Suppressor macrophage treated with lipopolysaccharide for 4 hours (primary cell): ENCODE measurements at places on chromosomes 7 and 10.

DNA sequence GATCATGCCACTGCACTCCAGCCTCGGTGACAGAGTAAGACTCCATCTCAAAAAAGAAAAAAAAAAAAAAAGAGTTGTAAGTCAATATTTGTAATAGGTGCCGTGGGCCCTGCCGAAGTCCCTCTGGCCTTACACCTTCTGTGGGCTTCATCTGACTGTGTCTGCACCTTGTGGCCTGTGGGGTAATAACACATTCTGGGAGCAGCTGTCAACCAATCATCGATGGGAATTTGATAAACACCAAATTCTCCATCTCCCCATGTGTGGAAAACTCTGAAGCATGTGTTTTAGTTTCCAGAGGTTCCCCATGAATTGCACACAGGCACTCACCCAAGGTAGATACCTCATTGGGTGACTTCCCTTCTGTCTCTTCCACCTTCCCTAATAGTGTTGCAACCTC, 10.8 kb downstream of the ZNF394 start:
- DNase-seq, result no peak

- DNase-seq, result no peak
Observed at GRCh38 chr7:105365541-105366534, 22.9 kb downstream of the SRPK2 start.

DNA sequence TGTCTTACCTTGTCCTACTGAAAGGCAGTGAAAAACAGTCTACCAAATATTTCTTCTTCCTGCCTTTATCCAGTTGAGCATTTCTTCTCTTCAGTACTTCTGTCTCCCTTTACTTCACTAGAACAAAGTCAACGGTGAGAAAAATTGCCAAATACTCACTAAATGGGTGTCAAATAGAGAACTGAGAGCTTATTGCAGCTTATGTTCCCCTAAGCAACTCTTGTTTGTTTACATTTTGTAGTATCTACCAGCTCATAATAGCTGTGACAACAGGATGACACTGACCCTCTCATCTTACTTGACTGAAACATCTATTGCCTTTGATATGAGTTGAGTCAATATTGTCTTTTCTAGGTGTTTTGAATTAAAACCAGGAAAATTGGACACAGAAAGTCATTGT, 327.9 kb upstream of the SORCS1 start:
- DNase-seq, result no peak

GRCh38 chr7:112411186-112411795, 39.0 kb upstream of the IFRD1 start:
- DNase-seq, result peak; percentile 36

DNA sequence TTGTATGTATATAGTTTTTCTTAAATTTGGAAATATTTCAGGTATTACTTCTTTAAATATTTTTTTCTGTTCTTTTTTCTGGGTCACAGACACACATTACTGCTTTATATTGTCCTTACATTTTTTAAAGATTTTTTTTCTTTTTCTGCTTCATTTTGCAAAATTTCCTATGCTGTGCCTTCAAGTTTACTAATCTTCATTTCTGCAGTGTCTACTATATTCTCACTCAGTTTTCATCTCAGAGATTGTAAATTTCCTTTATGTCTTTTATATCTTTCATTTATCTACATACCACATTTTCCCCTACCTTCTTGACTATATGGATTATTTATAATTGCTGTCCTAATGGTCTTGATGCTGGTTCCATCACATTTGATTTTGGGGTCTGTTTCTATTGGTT, 210.5 kb downstream of the SLC25A13 start:
- DNase-seq, result no peak

GRCh38 chr10:63253040-63253439, 119.9 kb downstream of the NRBF2 start:
- no peak for DNase-seq

DNA sequence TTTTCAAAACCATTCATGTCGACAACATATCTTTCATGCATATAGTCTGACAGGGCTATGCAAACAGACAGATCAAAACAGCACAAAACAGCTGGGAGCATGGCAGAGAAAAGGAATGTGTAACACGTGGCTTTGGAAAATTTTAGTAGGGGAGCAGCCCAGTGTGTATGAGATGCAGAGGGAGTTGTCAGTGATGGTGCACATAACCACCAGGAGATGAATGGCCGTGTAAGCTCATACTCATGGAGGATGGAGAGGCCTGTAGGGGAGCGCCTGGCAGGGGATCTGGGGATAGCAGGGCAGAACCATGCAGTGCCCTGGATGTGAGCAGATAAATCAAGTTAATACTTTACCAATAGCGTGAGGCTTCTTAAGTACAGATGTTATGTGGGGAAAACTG, 45.7 kb downstream of the RHOBTB1 start:
- no peak for DNase-seq

DNA sequence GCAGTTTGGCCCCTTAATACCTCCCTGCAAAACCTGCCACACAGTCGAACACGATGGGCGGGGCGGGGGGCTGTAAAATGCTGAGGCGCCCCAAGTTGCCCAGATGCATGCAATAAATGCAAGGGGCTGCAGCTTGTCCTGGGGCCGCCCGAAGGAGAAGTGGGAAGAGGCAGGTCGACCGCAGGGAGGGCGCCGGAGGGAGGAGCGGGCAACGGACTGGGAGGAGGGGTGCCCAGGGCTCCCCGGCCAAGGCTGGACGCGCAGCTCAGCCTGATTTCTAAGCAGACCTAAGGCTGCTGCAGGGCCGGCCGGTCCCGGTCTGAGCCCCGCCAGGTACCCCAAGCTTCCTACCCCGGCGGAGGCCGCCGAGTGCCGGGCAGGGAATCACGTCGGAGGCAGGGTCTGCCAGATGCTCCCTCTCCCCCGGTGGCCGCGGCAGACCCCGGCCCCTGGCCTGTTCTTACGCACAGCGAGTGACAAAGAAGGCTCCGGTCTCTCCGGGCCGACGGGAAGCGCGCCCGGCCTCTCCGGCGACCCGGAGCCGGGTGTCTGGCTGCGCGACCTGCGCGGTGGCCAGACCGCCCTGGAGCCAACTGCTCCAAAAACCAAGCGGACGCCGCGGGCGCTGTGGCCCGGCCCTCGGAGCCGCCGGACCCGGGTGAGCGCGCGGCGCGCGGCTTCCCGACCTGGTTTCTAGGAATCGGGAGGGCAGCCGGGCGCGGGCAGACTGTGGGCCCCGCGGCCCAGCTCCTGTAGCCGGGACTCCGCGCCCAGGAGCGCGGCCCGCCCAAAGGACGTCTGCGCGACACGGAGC, 744 bp upstream of the EBF3 start:
- DNase-seq, result no peak

GRCh38 chr7:141928146-141928844, 12.1 kb downstream of the OR9A4 start:
- DNase-seq, result peak; percentile 36

- DNase-seq, result no peak
Observed at GRCh38 chr7:52961084-52961483, 74.3 kb upstream of the POM121L12 start.

DNA sequence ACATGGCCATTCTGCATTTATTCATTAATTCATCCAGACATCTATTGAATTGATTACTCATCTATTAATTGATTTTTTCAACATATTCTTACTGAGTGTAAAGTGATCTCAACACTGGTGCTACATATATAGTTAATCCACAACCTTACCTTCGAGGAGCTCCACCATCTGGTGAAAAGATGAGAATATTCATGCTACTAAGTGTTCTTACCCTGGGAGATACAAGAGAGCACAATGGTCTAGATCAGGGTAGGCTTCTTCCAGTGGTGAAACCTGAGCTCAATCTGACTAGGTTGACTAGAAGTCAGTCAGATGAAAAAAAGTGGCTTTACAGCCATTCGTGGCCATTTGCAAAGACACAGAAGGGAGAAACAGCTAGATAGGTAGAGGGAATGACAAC, 507.4 kb downstream of the ANKRD7 start:
- DNase-seq, result no peak

- peak; percentile 53 for DNase-seq
Observed at GRCh38 chr10:4848356-4849041, 22.5 kb downstream of the AKR1E2 start.

DNA sequence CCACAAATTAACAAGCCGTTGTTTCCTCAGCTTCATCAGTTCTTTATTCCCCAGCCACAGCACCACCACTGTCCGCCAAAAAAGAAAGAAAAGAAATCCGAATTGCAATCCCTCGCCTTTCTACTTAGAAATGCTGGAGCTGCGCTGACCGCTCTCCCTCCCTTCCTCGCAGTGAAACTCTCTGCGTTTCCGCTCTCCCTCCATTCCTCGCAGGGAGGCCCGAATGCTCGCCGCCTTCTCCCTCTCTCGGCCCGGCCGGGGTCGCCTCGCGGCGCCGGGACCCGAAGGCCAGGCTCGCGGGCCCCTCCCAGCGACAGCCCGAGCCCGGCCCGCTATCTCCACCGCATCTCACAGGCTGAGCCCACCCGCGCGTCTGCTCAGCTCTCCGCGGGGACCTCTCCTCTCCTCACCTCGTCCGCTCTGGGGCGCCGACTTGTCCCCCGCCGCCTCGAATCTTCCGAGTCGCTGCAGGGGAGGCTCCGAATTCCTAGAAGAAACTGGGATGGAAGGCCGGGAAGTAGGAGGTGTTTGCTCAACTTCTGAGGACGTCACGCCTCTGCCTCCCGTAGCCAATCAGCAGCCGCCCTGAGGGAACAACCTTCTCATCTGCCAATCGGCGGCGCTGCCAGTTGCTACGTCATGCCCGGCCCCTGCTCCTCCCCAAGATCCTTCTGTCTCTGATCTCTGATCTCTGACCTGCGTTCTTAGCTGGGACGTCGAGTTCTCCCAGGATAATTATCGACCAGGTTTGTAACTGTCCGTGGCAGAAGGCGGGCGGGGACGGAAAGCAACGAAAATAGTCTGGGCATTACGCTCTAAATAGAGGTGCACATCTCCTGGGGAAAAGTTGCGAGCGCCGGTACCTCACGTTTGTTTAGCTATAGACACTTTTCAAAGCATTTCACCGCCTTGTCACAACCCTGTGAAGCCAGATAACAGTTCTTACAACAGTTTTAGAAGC, at the start of gene AASS:
AASS (minus strand) TSS at position 499 of the 961 bp plus-strand sequence. CDS start 10,523 bp downstream, outside the sequence.
- peak; percentile 92 for DNase-seq

GRCh38 chr10:25972631-25973030, 38.6 kb downstream of the MYO3A start:
- DNase-seq, result no peak

GRCh38 chr10:11446864-11447263, 164.6 kb downstream of the USP6NL start:
- DNase-seq, result no peak

DNA sequence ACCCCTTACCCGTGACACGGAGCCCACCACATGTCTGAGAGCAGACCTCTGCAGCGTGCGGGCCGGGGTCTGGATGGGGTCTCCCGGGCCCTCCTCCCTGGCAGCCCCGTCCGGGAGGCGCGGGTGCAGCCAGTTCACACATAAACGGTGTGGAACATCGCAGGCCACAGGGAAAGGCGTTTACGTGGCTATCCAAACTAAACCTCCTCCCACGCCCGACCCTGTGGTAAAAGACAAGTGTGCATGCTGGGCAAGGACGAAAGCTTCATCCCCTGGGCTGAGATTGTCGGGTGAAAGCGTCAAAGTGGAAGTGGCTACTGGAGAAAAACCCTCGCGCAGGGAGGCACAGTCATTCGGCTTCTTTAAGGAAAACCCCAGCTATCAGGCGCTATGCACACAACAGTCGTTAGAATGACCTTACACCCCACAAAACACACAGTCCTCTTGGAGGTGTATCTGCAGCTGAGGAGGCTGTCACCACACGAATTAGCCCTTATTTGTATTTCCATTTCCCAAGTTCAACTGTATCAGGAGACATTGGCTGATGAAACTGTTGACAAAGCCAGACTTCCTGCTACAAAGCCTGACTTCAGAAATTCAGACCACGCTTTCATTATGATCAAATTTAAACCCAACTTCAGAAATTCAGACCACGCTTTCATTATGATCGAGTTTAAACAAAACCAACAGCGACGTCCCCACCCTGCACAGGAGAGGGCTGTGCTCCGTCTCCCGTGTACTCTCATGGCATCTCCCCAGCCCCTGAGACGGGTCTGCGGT, 15.3 kb downstream of the GPER1 start:
- DNase-seq, result peak; percentile 49

GRCh38 chr7:51269911-51270310, 46.7 kb downstream of the COBL start:
- no peak for DNase-seq

GRCh38 chr7:113013761-113014449, 72.7 kb downstream of the GPR85 start:
- no peak for DNase-seq

DNA sequence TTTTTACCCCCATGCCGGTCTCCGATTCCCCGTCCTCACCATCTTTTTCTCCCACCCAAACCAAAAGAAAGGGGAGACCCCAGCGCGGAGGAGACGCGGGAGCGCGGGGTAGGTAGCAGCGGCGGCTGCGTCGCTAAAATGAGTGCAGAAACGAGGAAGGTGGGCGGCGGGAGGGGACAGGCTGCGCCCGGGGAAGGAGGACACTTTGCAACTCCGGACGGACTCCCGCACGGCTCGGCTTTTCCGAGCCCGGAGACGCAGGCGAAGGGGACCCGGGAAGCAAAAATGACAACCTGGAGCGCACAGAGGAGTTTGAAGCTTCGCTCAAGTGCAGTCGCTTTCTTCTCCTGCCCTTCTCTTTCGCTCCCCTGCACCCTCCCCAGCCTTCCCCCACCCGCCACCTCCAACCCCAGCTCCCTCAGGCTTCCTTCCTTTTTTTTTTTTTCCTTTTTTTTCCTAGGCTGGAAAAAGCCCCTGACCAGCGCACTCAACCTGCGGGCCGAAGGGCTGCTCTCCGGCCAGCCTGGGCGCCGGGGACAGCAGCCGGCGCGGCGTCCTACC, 453 bp downstream of the SFMBT2 start:
- no peak for DNase-seq

DNA sequence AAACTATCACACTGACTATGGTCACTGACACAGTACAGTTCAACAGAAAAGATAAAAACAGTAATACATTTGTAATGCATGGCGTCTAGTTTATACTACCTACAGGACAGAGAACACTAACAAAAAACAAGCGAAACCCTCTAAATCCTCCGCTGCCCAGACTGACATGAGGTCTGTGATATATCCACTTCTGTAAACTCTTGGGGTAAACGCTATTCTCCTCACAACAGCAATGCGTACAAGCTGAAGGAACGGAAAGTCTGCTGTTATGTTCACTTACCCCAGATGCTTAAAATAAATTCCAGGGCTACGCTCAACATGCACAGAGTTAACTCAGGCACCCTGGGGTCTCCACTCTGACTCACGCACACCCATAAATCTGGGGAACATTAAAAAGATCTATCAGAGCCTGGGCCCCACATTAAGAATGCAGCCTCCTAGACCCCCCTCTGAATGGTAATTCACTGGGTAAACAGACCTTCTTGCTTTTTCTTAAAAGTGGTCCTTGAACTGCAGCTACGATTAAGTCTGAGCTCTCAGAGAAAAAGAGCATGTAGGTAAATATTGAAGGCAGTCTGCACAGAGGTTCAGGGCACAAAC, 105.6 kb downstream of the CTBP2 start:
- DNase-seq, result no peak
